ENCODE measurements at places on chromosomes 11 and 22. TPM values are rescaled to one million over a fixed set of nuclear protein-coding genes. Genes with fewer than 3 reads are reported as not detected.

The HPX gene
- total RNA-seq = 0.96 TPM

The IGLL5 gene
- total RNA-seq = 41.3 TPM

The B4GALNT4 gene
- 11.3 TPM for total RNA-seq

The CD6 gene
- total RNA-seq = 0.98 TPM

The SLC1A2 gene
- total RNA-seq = 23.7 TPM

DNA sequence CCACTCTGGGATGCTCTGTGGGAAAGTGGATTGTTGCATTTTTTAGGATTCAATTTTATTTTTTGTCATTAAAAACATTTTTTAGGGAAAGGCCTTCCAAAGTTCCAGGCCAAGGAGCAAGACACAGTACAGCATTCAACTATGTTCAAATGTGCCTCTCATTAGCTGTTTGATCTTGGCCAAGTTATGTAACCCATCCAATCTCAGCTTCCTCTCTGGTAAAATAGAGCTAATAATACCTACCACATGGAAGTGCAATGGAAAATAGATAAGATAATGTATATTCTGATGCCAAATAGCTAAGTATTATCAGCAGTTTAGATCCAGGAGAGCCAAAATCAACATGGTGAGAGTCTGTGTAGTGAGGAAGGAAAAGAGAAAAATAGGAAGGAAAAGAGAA lies 220.3 kb upstream of the SESN3 start:
- no peak overlapping the region for H3K4me3 ChIP-seq
- no peaks in the 10 kb centered on the region for H3K27me3 ChIP-seq
- no peak for DNase-seq
- peak overlapping the region; percentile 72 for H3K27ac ChIP-seq
- H3K36me3 ChIP-seq = no peaks in the 10 kb centered on the region

- no peak for DNase-seq
- no peaks in the 10 kb centered on the region for H3K4me1 ChIP-seq
- H3K27me3 ChIP-seq = no peaks in the 10 kb centered on the region
- H3K4me3 ChIP-seq = no peak overlapping the region
- H3K36me3 ChIP-seq = no peaks in the 10 kb centered on the region
Measured at GRCh38 chr22:33438273-33438672, 380.1 kb upstream of the SYN3 start.

DNA sequence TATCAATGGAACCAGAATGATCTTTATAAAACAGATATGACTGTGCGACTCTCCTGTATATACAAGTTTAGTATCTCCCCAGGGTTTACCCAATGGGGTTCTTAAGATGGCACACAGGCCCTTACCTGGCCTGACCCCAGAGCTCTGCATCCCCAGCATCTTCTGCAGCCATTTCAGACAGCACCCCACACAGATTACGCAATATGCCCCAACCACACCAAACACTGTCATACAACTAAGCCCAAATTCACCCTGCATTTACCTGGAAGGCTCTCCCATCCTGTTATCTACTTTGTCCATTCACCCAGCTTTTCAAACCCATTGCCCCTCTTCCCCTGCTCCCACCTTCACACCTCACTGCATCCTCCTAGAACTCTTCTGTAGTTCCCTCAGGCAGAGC lies 182.5 kb upstream of the API5 start:
- H3K27me3 ChIP-seq = no peaks in the 10 kb centered on the region
- H3K4me1 ChIP-seq = no peaks in the 10 kb centered on the region
- no peak for DNase-seq
- no peak overlapping the region for H3K27ac ChIP-seq

DNA sequence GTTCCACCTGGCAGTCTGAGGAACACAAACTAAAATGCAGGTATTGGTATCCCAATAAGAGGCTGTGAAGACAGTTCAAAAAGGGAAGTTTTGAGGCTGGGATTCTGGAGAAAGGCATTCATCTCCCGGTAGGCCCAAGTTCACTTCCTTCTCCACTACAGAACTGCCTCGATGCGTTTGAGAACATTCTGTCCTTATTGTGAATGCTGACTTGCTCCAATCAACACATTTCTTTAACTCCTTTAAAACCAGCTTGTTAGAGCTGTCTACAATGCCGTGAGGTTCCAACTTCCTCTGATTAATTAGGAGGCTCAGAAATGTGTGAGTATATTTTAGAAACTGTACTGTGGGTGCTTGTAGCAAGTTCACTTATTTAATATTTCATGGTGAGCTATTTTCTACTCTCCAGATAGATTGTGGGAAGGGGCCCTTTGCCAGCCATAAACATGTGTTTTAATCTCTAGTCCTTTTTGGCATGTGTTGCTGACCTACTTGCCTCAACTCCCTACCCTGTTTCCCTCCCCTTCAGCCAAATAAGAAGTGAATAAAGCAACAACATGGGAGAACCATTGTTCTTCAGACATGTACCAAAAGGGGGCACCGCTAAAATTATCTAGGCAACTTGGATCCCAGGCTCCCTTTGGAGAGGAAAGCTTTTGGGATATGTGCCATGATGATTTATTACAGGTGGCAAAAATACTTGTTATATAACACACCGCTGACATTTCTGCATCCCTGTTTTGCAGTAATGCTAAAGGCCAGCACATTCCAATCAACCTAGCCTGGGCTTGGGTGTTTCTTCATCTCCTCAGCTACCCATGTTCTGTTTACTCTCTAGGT lies 245.6 kb downstream of the BLID start:
- no peak for DNase-seq
- H3K4me1 ChIP-seq = no peaks in the 10 kb centered on the region
- H3K4me3 ChIP-seq = no peak overlapping the region

DNA sequence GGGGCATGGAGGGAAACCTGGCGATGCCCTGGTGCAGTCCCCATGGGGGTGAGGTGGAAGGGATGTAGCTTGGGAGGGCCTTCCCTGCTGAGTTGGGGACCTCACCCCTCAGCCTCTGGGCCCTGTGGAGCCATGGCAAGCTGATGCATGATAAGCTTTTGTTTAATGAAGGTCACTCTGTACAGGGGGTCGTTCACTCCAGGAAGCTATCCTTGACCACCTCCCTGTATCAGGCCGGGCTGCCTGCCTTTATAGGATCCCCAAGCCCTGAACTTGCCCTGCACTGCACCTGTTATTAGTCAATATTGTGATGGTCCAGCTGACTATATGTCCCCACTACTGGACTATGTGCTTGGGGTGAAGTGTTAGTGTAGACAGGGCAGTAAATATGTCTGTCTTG lies 49.7 kb upstream of the MYEOV start:
- peak; percentile 37 for DNase-seq
- no peak overlapping the region for H3K4me3 ChIP-seq
- H3K36me3 ChIP-seq = no peaks in the 10 kb centered on the region
- H3K27ac ChIP-seq = no peak overlapping the region
- H3K27me3 ChIP-seq = no peaks in the 10 kb centered on the region
- no peaks in the 10 kb centered on the region for H3K4me1 ChIP-seq

DNA sequence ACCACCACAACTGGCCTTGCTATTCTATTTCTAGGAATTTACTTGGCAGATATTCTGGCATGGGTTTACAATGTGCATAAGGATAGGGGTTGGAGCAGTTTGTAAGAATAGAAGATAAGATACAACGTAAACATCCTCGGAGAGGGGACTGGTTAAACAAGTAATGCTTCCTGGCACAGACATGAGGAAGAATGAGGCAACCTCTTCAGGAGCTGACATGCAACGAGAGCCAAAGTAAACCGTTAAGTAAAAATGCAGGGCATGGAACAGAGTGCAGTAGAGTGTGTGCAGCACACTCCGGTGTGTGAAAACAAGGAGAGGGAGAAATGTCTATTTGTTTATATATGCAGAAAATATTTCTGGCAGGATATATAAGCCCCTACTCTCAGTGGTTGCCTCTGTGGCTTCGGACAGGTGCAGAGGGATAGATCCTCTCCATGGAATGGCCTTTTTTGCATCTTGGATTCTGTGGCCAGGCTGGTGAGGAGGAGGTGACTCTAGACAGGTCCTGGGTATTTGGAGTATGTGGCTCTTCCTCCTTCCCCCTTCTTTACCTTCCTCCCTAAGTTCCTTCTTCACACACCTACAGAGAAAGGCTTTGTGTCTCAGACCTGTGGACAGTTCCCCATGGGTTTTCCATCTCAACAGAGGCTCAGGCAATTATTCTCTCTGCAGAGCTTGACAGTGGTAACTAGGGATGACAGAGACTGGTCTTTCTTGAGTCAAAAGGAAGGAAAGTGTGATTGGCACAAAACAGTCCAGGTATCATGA lies 2.5 kb downstream of the RAB36 start:
- no peak for DNase-seq
- no peak overlapping the region for H3K4me3 ChIP-seq
- no peaks in the 10 kb centered on the region for H3K36me3 ChIP-seq

GRCh38 chr22:30947816-30948454 lies 20.6 kb downstream of the MORC2 start:
- H3K4me1 ChIP-seq = peaks cover 4% of the 10 kb centered on the region
- no peak for DNase-seq
- H3K4me3 ChIP-seq = no peak overlapping the region

DNA sequence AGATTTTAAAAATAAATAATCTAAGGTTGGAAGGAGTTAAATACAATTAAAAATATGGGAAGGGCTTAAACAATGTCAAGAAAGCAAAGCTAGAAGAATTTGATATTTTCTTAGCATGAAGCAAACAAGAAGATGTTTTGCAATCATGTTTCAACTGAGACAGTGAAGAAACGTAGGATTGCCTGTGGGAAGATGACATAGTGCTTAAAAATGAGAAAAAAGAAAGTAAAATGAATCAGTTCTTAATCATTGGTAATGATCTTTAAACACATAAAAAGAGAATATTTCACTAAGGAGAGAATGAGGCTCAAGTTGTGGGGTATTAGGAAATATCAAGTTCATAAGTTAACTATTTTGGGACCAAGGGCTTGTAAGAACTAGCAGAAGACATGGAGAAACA lies 855.0 kb downstream of the METTL15 start:
- no peaks in the 10 kb centered on the region for H3K27me3 ChIP-seq
- no peak overlapping the region for H3K27ac ChIP-seq
- H3K4me1 ChIP-seq = no peaks in the 10 kb centered on the region
- H3K4me3 ChIP-seq = no peak overlapping the region

- no peak for DNase-seq
- H3K4me3 ChIP-seq = no peak overlapping the region
- H3K27me3 ChIP-seq = no peaks in the 10 kb centered on the region
- H3K4me1 ChIP-seq = no peaks in the 10 kb centered on the region
- no peak overlapping the region for H3K27ac ChIP-seq
- H3K36me3 ChIP-seq = no peaks in the 10 kb centered on the region
Measured at GRCh38 chr11:1737080-1737757, 13.2 kb downstream of the IFITM10 start.

- no peaks in the 10 kb centered on the region for H3K4me1 ChIP-seq
- peak overlapping the region; percentile 8 for H3K27ac ChIP-seq
- no peaks in the 10 kb centered on the region for H3K36me3 ChIP-seq
- no peaks in the 10 kb centered on the region for H3K27me3 ChIP-seq
- H3K4me3 ChIP-seq = no peak overlapping the region
Measured at GRCh38 chr22:23903328-23903971, 9.3 kb downstream of the MIF start.

GRCh38 chr22:17057959-17058814 lies 26.6 kb upstream of the IL17RA start:
- DNase-seq = peak; percentile 62
- H3K4me1 ChIP-seq = no peaks in the 10 kb centered on the region
- no peak overlapping the region for H3K4me3 ChIP-seq
- H3K27ac ChIP-seq = no peak overlapping the region
- no peaks in the 10 kb centered on the region for H3K36me3 ChIP-seq

Measured in breast epithelium (tissue), 4 donors.